ENCODE measurements at places on chromosomes 1 and 21.

- DNase-seq, result no peak
Observed at GRCh38 chr1:87100271-87100670, 185.8 kb downstream of the HS2ST1 start.

- no peak for DNase-seq
Observed at GRCh38 chr1:9203511-9203982, 31.0 kb upstream of the H6PD start.

DNA sequence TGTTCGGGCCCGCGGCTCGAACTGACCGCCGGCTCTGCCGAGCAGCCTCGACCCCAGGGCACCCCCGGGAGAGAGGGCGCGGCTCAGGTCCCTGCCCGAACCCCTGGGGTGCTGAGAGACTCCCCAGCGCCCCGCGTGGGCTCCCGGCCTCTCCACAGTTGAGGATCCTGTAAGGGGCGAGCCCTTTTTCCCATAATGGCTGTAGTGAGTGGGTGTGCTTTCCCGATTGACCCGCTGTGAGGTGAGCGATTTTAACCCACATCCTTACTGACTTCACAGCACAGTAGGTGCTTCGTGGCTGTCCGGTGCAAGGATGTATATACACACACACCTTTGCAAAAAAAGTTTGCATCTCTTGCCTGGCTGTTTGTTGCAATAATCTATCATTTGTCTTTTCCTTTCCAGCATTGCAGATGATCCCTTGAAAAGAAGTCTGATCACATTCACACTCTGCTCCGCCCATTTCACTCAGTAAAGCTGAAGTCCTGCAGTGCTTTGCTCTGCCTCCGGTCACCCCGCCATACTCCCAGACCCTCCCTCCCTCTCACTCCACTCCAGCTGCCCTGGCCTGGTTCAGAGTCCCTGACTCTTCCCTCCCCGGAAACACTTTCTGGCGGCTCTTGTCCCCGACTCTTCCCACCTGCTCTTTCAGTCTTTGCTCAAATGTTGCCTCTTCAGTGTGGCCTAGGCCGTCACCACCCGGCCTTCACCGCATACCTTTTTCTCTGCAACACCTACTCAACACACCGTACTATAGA is 955 bp upstream of the UBE2G2 start:
- no peak for DNase-seq

DNA sequence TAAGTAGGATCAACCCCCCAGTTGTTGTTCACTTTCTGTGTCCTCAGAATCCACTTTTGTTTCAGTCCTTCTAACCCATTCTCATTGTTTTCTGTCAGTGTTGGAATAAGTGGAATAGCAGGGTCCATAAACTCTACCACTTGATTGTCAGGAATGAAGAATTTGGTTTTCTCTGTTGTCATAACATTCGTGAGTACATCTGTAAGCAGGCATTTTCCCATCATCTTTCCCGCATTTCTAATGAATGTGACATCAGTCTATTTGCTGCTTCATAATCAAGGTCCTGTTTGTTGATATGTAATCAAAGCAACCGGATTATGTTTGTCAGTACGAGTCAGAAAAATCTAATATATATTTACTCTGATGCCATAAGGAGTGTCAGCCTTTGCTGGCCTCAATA is 147.1 kb downstream of the KIF26B start:
- no peak for DNase-seq

- DNase-seq, result no peak
Observed at GRCh38 chr1:99771513-99771918, 5.1 kb upstream of the FRRS1 start.

GRCh38 chr1:178973652-178974101 is 52.0 kb upstream of the FAM20B start:
- DNase-seq, result no peak

- no peak for DNase-seq
Observed at GRCh38 chr1:190373705-190374336, 103.8 kb downstream of the BRINP3 start.

GRCh38 chr1:46067652-46068051 is 64.8 kb downstream of the PIK3R3 start:
- DNase-seq, result no peak

DNA sequence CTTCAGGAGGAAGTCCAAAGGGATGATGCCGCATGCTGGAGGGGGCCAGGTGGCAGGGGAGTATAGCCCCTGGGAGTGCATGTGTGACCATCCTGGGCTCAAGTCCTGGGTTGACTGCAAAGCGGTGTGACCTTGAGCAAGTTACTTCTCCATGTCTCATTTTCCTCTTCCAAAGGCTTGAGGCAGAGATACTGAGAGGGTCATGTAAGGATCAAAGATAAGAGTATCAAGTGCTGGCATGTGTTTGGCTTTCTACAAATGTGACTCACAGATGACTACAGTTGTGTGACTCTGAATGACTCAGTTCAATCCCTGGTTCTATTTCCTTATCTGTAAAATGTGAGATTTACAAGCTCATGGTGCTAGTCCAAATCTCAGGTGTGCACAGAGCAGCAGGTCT is 26.1 kb downstream of the PROK1 start:
- DNase-seq, result peak; percentile 69

DNA sequence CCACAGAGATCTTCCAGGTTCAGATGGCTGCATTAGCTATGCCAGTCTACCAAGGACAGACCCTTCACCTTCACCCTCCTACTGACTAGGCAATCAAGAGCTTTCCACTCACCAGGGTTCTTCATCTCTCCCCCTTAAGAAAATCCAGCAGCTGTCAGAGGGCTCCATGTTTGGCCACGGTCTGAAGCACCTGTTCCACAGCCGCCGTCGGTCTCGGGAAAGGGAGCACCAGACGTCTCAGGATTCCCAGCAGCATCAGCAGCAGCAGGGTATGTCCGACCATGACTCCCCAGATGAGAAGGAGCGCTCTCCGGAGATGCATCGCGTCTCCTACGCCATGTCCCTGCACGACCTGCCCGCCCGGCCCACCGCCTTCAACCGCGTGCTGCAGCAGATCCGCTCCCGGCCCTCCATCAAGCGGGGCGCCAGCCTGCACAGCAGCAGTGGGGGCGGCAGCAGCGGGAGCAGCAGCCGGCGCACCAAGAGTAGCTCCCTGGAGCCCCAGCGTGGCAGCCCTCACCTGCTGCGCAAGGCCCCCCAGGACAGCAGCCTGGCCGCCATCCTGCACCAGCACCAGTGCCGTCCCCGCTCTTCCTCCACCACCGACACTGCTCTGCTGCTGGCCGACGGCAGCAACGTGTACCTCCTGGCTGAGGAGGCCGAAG is 13.8 kb downstream of the TMCC2 start:
- no peak for DNase-seq

- DNase-seq, result no peak
Observed at GRCh38 chr21:42562816-42563215, 49.2 kb downstream of the SLC37A1 start.

DNA sequence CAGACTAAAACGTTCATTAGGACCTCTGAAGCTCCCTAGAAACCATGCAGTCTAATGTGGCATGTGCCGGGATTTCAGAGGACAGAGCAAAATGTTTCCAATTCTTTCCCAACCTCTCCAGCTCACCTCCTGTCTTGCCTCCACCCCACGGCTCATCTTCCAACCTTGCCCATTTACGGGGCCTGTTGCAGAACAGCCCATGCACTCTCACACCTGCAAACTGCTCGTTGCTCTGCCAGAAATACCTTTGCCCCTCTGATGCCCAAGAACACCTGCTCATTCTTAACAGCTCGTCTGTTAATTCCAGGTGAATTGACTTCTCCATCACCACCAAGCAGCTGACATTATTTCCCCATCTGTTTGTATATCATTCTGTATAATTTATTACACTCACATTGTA is 53.9 kb upstream of the LBR start:
- DNase-seq, result no peak

- no peak for DNase-seq
Observed at GRCh38 chr1:165539908-165540307, 3.9 kb upstream of the LRRC52 start.

- no peak for DNase-seq
Observed at GRCh38 chr1:84164567-84165021, 20.5 kb downstream of the PRKACB start.

DNA sequence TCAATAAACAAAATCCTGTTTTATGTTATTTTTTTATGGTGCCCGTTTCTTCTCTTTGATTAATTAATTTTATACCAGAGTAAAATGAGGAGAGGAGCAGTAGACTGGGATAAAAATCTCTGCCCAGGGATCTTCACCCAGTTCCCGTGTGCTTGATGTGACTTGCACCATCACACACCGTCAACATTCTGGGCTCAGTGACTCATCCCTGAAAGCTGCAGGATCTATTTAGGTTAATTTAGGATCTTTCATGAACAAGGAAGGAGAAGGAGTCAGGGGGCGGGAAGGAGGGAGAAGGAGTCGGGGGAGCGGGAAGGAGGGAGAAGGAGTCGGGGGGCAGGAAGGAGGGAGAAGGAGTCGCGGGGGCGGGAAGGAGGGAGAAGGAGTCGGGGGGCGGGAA is 182.4 kb downstream of the SMYD3 start:
- DNase-seq, result no peak

GRCh38 chr1:231666220-231666936 is 39.8 kb downstream of the DISC1 start:
- DNase-seq, result no peak

DNA sequence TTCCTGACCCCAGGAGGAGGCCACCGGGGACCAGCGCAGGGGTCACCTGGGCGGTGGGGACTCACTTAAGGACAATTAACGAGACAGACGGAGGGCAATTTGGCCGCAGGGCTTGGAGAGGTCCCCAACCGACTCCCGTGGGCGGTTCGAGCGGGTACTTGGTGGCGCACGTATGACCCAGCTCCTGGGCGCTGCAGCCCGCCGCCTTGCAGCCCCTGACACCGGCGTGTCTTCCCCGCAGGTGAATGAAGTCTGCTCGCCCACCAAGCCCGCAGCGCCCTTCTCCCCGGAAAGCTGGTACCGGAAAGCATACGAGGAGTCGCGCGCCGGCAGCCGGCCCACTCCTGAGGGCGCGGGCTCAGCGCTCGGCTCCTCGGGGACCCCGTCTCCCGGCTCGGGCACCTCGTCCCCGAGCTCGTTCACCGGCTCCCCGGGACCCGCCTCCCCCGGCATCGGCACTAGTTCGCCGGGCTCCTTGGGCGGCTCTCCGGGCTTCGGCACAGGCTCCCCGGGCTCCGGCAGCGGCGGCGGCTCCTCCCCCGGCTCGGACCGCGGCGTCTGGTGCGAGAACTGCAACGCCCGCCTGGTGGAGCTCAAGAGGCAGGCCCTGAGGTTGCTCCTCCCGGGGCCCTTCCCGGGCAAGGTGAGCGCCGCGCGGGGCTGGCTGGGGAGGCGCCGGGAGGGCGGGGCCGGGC is 1.4 kb downstream of the KIF26B start:
- DNase-seq, result peak; percentile 92

DNA sequence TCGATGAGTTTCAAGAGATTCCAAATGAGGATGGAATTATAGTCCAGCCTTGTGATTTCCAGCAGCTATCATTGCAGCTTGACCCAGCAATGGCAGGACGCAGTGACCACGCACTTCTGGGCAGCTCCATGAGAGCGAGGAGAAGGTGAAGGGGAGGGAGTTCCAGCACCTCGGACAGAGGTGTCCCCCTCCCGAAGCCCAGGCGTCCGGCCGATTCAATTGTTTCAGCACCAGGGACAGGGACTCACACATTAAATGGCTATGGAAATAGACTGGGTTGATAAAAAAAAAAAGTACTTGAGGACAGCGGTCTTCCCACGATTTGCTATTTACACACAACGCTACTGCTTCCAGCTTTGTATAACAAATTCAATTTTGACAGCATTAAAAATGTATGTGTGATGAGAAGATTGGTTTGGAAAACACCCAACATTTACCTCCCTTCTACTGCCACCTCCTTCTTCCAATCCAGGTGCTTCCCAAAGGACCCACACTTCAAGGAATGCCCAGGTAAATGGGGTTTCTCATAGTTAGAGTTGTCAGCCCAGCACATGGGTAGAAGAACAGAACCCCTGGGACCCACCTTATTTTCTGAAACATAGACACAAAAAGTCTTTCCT is 71.8 kb downstream of the DISP3 start:
- DNase-seq, result peak; percentile 71

GRCh38 chr1:207863893-207864535 is 46.9 kb downstream of the CD34 start:
- DNase-seq, result no peak

DNA sequence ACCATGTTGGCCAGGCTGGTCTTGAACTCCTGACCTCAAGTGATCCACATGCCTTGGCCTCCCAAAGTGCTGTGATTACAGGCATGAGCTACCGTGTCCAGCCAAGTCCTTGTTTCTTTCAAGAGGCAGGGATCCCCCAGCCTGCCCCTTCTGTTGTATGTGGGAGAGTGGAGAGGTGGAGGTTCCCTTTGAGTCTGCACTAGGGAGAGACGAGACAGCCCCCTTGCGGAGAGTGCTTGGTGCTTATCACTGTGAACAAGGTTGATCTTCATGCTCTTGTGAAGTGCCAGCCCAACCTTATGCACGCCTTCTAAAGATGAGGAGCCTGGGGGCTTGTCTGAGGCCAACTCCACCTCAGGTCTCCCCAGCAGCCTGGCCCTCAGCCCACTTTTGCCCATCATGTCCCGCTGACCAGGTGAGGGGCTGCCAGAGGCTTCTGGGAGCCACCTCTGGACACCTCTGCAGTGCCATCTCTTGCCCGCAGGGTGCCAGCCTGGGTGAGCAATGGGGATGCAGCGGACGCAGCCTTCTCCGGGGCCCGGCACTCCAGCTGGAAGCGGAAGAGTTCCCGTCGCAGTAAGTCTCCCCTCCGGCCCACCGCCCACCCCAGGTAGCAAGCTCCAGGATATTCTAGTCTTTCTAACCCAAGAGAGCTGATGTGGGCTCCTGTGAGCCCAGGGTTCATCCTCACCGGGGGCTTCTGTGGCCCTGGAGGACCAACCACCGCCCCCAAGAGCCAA is 62.3 kb downstream of the ARHGEF10L start:
- DNase-seq, result no peak

DNA sequence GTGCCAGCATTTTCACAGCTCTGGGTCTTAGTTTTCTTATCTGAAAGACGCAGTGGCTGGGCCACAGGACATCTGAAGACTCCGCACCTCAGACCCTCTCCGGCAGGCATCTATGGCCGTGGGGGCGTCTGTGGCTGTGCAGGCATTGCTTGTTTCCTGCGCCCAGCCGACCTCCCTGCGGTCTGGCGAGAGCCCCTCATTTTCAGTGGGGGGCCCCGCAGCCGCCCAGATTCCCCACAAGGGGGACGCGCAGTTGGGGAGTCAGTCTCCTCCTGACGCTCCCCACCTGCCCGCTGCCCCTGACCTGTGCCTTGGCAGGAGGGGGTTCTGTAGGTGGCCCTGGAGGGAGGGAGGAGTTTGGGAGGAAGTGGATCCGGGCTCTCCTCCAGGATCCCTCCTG is 3.5 kb upstream of the TFF1 start:
- DNase-seq, result no peak

DNA sequence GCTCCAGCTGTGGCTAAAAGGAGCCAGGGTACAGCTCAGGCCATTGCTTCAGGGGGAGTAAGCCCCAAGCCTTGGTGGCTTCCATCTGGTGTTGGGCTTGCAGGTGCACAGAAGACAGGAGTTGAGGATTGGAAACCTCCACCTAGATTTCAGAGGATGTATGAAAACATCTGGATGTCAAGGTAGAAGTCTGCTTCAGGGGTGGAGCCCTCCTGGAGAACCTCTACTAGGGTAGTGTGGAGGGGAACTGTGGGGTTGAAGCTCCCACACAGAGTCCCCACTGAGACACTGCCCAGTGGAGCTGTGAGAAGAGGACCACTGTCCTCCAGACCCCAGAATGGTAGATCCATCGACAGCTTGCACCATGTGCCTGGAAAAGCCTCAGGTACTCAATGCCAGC is 183.0 kb downstream of the PDE4B start:
- no peak for DNase-seq

- DNase-seq, result no peak
Observed at GRCh38 chr1:202361701-202362100, 13.2 kb downstream of the PPP1R12B start.

GRCh38 chr1:31591425-31592093 is 15.2 kb downstream of the TINAGL1 start:
- DNase-seq, result peak; percentile 39
